ENCODE measurements at places on chromosomes 13 and 19.

GRCh38 chr13:97574926-97575325, 141.0 kb downstream of the RAP2A start:
- DNase-seq = no peak

DNA sequence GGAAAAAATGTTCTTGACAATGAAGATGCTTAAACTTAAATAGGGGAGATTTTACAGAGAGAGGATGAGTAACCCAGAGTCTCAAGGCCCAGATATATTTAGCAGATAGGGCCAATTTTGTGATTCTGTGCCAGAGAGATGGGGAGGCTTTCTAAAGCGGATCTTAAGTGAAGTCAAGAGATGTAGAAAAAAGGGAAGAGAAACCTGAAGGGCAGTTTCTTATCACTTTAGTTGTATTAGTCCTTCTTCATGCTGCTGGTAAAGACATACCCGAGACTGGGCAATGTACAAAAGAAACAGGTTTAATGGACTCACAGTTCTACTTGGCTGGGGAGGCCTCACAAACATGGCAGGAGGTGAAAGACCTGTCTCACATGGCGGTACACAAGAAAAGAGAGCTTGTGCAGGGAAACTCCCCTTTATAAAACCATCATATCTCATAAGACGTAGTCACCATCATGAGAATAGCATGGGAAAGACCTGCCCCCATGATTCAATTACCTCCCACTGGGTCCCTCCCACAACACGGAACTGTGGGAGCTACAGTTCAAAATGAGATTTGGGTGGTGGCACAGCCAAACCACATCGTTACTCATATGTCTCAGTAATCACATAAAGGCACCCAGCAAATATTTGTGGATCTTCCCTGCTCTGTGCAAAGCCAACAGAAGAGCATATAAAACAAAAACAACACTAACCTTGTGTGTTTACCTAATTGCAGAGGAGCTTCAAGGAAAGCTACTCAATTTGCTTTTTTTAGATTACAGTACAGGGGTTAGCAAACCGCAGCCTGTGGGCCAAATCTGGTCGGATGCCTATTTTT, 102.6 kb upstream of the MYCBP2 start:
- no peak for DNase-seq

DNA sequence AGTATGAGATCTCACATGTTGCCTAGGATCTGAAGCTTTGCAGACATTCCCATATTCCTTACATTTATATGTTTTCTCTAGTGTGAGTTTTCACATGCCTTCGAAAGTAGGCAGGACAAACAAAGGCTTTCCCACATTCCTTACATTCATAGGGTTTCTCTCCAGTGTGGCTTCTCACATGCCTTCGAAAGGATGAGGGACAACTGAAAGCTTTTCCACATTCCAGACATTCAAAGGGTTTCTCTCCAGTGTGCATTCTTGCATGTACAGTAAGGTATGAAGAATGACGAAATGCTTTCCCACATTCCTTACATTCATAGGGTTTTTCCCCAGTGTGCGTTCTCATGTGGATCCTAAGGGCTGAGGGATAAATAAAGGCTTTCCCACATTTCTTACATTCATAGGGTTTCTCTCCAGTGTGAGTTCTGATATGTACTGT, 14.2 kb downstream of the ZNF699 start:
- no peak for DNase-seq

GRCh38 chr13:26914624-26915023, 154.0 kb upstream of the GPR12 start:
- no peak for DNase-seq

GRCh38 chr13:102208347-102208746, 193.5 kb downstream of the FGF14 start:
- no peak for DNase-seq

GRCh38 chr13:20969182-20969581, 66.6 kb upstream of the XPO4 start:
- no peak for DNase-seq

- DNase-seq = no peak
Observed at GRCh38 chr19:47267350-47267759, 7.3 kb upstream of the INAFM1 start.

- DNase-seq = no peak
Observed at GRCh38 chr13:51557438-51557837, 26.8 kb upstream of the WDFY2 start.

GRCh38 chr13:80386002-80386401, 45.1 kb upstream of the SPRY2 start:
- DNase-seq = no peak

DNA sequence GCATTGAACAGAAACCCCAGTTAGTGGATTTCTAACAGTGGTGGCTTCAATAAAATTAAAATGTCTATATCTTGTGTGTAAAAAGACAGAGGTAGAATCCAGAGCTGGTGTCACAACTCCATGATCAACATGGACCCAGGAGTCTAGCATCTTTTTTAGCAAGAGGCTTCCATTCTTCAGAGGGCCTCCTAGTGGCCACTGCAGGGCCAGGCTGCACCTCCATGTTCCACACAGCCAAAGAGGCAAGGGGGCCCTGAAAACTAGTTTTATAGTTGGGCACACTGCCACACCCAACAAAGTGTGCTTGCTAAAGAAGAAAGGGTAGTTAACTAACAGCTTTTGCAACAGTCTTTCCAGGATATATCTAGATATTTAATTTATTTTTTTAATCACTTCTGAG, 12.9 kb downstream of the N4BP2L1 start:
- no peak for DNase-seq

- no peak for DNase-seq
Observed at GRCh38 chr19:8460516-8461298, 15.9 kb downstream of the HNRNPM start.

DNA sequence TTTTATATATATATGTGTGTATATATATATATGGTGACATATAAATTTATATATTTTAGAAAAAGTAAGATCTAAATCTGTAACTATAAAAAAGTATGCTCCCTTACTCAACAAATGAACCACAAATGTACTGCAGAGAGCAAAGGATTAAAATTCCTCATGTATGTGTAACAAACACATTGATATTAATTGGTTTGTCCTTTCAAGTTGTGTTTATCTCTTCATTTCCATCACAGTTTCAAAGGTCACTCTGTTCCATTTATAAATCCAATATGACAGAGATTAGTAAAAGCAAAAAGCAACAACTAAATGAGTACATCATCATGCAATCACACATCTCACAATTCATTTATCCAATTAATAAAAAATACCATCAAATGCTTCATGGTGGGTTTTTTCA, 247.9 kb downstream of the DACH1 start:
- no peak for DNase-seq

- DNase-seq = no peak
Observed at GRCh38 chr13:33543089-33543459, 257.5 kb upstream of the STARD13 start.

GRCh38 chr19:55305983-55306562, 19.1 kb downstream of the TMEM150B start:
- DNase-seq = no peak

DNA sequence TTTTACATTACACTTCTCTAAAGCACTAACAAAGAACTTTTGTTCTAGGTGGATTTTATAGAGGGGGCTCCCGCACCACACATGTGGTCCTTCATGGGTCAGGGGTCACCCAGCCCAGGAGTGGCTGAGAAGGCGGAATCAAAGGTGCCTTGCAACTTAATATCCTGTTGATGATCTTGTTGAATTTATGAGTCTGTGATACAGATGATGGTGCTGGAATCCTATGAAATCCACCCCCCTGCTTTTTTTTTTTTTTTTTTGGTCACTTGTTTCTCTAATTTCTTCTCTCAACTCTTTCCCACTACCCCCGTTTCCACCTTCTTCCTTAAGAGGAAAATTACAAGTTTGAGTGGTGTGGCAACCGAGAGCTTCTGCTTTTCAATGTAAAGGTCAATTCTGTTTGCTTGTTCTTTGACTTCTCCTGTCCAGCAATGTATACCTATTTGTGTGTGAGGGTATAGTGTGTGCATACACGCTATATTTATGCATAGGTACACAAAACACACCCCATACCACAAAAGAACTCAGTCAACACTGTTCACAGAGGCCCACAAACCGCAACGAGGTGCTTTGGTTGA, 4.2 kb upstream of the ZIC2 start:
- DNase-seq = no peak

- DNase-seq = no peak
Observed at GRCh38 chr13:40569024-40569350, 97.5 kb downstream of the FOXO1 start.

DNA sequence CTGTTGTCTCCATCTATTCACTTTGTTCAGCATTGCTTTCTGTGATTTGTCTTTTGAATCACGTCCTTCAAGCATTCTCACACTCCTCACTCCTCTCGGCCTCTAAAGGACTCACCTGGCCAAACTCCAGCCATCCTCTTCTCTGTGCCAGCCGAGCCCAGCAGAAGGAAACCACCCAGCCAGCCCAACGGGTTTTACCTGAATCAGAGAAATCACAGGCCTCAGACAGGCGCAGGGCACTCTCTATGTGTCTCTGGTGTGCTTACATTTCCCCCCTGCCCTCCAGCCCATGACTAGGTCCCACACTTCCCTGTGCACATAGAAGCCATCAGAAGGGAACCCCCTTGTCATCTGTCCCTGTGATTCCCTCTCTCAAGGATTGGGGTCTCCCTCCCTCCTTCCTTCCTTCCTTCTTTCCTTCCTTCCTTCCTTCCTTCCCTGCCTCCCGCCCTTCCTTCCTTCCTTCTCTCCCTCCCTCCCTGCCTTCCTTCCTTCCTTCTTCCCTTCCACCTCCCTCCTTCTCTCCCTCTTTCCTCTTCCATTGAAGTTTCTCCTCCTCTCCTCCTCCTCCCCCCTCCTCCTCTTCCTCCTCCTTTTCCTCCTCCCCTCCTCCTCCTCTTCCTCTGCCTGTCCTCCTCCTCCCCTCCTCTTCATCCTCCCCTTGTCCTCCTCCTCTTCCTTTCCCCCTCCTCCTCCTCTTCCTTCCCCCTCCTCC, 8.8 kb upstream of the ZNF541 start:
- DNase-seq = no peak

GRCh38 chr13:77028202-77028601, 1.2 kb upstream of the FBXL3 start:
- no peak for DNase-seq

DNA sequence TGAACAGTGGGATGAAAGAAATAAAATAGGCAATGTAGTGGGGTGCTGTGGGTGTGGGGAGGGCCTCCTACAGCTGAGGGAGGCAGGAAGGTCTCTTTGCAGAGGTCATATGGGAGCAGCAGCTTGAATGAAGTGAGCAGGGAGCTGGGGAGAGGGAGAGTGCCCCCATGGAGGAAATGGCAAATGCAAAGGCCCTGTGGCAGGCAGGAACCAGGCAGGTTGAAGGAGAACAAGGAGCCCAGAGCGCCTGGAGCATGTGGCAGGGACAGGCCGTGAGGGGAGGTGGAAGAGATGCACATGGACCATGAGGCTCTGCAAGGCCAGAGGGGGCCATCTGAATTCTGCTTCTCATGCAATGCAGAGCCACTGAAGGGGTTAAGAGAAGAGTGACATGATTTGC, 191.8 kb downstream of the URI1 start:
- no peak for DNase-seq

DNA sequence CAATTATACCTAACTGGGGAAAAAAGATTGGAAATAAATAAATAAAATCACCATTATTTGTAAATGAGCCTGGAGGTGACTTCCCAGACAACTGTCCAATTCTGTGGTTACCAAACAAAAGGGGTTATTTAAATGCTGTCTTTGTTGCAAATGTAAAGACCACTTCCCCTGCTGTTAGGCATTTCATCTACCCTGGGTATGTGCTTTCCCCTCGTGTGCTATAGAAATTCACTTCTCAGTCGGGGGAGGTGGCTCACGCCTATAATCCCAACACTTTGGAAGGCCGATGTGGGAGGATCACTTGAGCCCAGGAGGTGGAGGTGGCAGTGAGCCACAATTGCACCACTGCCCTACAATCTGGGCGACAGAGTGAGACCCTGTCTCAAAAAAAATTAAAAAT, 101.9 kb upstream of the AKAP11 start:
- DNase-seq = no peak

- DNase-seq = no peak
Observed at GRCh38 chr13:42017264-42017663, 31.2 kb upstream of the DGKH start.

GRCh38 chr19:40282209-40282580, 3.0 kb downstream of the AKT2 start:
- DNase-seq = no peak

- no peak for DNase-seq
Observed at GRCh38 chr13:112066624-112067004, 335 bp upstream of the SOX1 start.

DNA sequence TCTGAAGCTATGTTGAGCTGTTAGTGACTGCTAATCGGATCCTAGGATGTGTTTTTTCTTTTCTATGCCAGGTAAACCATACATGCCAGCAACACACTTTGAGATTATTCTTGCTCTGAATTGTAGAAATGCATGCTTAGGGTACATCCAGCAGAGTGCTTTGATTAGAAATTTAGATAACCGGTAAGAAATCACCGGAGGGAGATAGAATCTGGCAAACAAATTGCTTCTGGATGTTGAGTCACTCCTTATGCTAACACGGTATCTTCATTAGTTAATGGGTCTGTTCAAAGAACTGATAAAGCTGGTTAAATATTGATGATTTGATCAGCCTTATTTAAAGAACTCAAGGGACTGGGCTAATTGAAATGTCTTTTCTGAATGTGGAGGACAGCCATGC, 85.1 kb upstream of the SIAH3 start:
- DNase-seq = no peak

GRCh38 chr13:84433024-84433423, 550.8 kb upstream of the SLITRK1 start:
- no peak for DNase-seq

- no peak for DNase-seq
Observed at GRCh38 chr13:47087841-47088240, 191.0 kb upstream of the HTR2A start.

DNA sequence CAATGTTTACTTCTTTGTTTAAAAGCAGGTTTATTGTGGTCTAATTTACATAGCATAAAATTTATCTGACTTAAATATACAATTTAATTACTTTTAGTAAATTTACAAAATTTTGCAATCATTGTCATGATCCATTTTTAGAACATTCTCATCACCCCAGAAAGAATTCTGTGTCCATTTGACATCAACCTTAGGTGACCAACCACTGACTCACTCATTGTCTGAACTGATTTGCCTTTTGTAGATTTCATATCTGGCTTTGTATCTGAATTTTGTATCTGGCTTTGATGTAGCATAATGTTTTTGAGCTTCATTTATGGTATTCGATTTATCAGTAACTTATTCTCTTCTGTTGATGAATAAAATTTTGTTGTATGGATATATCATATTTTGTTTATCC, 40.4 kb downstream of the EDNRB start:
- no peak for DNase-seq

- DNase-seq = no peak
Observed at GRCh38 chr13:38415233-38415632, 65.6 kb downstream of the UFM1 start.

All from stimulated activated CD8-positive, alpha-beta memory T cell treated with anti-CD3 and anti-CD28 coated beads, Interleukin-4, amount 100 ng/mL, for 1 hour (primary cell).